ENCODE measurements at places on chromosomes 3 and 15.

GRCh38 chr15:95291898-95292472 lies 1038.5 kb upstream of the NR2F2 start:
- peak; percentile 19 for DNase-seq

DNA sequence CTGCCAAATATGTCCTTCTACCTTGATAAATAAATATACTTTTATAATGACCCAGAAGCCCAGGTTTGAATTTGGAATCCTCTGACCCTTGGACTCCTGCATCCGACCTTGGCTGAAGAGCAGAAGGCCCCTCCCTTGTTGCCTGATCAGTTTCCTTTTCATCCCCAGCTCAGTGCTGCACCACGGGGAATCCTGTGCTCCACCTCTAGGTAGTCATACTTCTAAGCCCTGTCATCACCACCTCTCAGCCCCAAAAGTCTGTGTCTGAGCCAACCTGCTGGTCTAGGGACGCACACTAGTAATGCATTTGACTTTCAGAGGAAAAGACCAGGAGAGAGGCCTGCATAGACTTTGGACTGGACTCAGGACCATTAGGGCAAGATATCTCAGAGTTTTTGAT lies 310.6 kb downstream of the NLGN1 start:
- DNase-seq: no peak

- peak; percentile 9 for DNase-seq
Observed at GRCh38 chr3:20225769-20226168, 39.8 kb upstream of the SGO1 start.

GRCh38 chr3:179969525-179969924 lies 67.2 kb downstream of the PEX5L start:
- no peak for DNase-seq
